ENCODE measurements at places on chromosomes 6 and 20.

DNA sequence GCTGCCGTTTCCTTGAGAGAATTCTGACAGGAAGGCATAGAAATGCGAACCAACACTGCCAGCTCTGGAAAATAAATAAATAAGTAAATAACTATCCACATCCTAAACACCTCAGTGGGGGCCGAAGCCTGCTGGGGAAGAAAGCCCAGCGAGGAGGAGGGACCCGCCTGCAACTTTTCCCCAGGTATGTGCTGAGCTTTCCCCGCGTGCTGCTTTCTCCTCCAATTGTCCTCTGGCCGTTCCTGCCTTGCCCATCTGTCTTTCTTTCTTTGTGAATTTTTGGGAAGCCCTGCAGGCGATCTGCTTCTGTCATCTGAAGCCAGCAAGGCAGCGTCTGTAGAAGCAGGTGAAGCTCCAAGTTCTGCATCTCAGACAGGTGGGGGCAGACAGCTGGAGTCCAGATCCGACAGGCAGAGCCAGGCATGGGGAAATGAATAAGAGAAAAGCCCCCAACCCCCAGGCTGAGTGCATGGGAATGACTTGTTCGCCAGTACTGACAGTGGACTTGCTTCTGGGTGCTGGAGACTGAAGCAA lies 49.2 kb upstream of the IL17A start:
- DNase-seq: no peak

DNA sequence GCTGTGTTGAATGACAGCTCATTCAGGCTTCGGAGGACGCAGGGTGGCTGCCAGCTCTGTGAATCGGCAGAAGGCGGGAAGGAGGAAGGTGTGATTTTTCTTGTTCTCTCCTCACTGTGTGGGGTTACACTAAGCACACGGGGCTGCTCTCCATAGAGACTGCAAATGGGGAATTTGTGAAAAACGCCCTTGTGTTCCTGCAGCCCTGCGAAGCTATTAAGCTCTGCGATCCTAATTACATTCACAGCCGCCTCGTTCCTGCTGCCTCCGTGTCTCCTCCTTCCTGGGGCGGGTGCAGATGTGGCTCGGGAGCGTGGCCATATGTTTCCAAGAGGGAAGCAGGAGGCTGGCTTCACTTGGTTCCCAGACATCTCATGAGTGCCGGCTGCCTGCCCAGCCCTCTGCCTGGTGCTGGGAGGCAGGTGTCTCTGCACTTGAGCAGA lies 124.0 kb downstream of the TOX2 start:
- DNase-seq: no peak

DNA sequence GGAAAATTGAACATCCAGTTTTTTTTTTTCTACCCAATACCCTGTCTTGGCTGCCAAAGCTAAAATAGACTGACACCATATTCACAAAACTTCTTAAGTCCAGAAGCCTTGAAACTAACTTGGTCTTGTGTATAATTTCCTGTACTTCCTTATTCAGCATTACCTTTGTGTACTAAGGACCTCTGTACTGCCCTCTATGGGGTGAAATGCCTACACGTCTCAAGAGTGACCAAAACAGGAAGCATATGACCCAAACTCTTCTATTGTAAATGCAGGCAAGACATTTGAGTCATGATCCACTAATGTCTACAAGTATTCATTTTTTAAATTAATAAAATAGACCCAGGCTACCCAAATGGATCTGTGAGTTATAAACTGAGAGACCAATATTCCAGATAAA lies 50.4 kb downstream of the HMGCLL1 start:
- peak; percentile 72 for DNase-seq

- DNase-seq: no peak
Measured at GRCh38 chr6:104326173-104327001, 533.3 kb downstream of the HACE1 start.

GRCh38 chr20:31673943-31674463 lies 36.3 kb downstream of the COX4I2 start:
- no peak for DNase-seq

DNA sequence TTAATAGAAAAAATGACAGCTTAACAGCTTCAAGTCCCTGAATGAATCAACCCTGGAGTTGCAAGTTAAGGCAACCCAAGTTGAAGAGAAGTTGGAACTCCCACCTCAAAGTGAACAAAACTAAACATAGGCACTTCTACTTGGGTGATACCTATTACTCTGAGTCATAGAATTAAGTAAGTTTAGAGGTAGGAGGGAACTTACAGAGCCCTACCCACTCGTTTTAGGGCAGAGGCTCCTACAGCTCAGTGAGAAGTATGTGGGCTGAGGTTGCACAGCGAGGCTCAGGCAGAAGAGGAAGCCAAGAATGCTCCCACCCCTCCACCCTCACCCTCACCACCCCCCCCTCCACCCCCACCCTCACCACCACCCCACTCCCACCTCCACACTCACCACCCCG lies 42.2 kb downstream of the NFATC2 start:
- peak; percentile 76 for DNase-seq

DNA sequence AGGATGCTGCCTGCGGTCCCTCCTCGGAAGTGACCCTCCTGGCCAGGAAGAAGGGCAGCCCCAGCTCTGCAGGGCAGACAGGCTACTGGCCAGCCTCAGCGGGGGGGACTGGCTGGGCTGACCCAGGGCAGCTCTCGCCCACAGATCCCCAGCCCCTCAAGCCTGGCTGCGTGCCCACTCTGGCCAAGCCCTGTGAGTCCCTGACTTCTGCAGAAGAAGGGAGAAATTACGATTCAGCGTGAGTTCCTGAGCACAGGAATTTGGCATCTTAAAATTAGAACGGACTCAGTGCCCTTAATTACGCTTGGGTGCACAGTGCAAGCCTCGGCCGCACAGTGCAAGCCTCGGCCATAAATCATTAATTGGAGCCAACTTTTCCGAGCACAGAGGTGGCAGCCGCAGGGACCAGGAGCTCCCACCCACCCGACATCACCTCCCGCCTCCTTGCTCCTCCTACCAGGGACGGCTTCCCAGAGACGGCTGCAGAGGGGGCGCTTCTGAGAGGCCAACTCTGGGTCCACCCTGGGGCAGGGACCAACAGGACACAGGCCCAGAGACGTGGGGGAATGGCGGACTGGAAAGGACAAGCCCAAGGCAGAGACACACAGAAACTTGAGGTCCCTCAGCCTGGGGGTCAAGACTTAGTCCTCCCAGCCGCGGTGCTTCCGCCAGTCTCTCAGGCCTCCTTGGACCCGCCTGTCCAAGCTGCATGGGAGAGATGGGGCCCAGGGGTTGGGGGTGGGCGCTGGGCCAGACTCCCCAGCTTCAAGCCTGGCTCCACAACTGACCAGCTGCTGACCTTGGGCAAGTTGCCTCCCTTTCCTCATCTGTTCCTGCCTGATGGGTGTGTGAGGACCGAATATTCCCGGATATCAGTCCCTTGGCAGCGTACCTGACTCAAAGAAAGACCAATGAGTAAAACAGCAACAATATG lies 165.4 kb downstream of the TAF4 start:
- no peak for DNase-seq

- no peak for DNase-seq
Measured at GRCh38 chr20:12315652-12316051, 398.0 kb downstream of the BTBD3 start.

DNA sequence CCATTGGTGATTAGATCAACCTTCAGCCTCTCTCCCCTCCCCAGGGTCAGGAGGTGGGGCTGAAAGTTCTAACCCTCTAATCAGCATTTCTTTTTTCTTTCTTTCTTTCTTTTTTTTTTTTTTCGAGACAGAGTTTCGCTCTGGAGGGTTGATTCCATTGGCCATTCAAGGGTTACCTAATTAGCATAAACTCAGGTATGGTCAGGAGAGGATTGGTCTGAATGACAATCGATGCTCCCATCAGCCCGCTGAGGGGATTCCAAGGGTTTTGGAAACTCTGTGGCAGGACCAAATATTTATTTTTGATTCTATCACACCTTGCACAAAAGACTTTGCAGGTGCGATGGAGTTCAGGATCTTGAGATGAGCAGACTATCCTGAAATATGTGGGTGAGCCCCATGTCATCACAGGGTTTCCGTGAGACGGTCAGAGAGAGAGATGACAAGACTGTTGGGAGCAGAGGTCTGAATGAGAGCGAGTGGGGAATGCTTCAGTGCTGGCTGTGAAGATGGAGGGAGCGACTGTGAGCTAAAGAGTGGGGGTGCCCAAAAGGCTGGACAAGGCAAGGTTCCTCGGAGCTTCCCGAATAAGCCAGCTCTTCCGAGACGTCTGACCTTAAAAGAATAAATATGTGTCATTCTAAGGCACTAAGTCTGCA lies 107.1 kb downstream of the BMP7 start:
- DNase-seq: no peak

DNA sequence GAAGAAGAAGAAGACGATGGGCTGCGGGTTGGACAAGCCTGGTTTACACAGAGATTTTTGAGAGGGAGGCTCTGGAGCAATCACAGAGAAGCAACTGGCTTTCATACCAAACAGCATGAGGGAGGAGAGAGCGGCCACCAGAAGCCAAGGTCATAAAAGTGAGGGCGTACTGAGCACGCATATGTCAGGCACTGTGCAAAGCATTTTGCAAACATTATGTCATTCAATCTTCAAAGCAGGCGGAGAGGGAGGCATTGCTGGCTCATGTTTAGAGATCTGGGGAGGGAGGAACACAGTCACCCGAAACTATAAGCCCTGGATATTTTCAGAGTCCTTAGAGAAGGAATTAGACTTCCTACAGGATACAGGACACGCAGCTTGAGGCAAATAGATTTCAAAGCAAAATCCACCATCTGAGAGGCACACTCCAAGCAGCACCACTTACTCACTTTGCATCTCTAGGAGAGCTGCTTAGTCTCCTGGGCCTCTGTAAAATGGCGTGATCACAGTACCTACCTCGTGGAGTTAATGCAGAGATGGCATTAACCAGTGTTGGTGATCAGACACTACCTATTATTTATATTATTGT lies 24.6 kb downstream of the RAMACL start:
- DNase-seq: no peak

DNA sequence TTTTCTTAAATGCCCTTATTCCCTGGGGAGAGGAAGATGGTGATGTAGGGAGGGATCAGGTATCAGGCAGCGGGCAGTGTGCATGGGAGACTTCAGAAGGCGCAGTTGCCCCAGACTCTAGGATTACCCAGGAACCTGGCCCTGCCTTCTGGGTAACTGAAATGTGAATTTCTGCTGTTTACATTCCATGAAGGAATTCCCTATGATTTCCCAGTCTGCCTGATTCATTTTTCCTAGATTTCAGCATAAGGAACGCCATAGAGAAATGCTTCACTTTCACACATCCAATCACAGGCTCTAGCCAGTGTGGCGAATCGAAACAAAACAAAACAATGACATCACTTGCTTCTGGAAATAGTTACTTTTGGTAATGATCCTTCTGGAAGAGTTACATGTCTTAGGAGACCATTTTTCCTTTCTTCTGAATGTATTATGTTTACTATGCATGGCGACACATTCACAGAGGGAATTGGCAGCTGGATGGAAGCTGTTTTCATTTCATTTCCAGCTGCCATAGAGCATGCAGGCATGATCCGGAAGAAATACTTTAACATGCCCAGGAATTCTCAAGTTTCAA lies 33.3 kb downstream of the LRP11 start:
- DNase-seq: no peak

DNA sequence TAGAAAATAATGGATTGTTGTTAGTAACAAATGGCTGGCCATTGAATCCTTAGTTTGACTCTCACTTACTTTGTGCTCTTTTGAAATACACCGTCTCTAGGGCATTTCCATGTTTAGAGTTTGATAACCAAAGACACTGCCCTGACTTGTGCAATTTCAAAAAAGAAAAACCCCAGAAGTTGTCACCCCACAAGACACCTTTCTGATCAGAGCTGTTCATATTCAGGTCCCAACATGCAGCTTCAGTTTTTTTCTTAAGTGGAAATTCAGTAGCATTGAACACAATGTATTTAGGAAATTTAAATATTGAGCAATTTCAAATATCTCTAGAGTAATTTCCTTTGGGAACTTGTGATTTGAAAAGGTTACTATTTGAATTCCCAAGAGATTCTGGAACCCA lies 19.4 kb downstream of the CRYBG1 start:
- DNase-seq: peak; percentile 78

GRCh38 chr6:7175462-7175861 lies 67.7 kb downstream of the RREB1 start:
- DNase-seq: no peak

DNA sequence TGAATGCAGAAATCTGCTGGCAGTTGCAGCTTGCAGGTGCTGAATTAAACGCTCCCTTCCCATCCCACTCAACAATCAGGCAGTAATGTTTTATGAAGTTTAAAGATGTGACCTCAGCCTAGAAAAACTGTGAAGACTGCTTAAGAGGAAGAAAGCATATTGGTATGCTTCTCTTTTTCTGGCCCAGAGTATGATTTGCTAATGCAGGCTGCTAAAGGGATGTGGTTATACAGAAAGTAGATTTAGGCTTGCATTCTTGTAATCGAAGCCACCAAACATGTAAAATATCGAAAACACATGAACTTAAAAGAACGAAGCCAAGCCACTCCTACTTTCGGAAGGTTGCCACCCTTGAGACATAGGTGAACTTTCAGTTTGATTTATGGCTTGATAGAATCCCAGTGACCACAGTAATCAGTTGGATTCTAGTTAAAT lies 40.7 kb downstream of the MAP3K5 start:
- no peak for DNase-seq

- DNase-seq: no peak
Measured at GRCh38 chr6:40302856-40303454, 284.2 kb downstream of the LRFN2 start.

DNA sequence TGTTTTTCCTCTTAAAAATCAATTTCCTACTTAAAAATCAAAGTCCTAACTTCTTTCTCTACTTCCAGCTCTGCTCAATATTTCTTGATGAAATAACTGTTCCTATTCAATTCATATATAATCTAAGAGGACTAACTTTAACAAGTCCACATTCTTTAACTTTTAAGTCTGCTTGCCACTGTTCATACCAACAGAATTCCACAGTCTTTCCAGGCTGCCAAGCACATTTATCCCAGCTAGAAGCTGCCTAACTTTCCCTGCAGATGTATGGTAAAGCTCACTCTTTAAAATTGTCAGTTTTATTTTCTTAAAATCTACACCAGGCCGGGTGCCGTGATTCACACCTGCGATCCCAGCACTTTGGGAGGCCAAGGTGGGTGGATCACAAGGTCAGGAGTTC lies 11.5 kb downstream of the CALHM6 start:
- no peak for DNase-seq

DNA sequence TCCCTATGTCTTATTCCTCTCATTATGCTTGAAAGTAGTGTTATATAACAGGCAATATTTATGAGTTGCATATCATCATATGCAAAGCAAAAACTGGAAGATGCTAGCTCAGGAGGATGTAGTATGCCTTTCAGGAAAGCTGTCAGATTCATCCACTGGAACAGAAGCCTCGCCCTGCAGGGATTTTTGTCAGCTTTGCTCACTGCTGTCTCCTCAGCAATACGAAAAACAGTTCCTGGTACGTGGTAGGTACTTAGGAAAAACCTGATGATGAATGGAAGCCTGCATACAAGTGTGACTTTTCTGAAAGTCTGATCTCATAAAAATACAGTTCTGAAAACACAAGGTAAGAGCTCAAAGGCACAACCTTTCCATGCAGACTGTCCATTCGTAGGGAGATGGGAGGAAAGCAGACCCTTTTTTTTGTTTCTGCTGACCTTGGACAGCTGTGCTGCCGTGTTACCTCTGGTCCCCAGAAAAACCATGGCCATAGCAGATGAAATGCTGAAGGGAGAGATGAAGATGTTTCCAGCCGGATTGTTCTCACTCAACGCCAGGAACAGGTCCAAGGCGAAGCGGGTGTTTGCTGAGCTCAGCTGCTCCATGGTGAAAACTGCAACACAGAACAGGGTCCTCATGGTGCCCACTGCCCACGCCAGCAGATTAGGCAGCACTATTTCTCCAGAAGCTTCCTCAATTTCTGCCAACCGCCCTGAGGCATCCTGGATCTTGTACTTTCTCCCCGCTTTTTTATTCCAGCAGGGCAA lies 1.5 kb downstream of the SERPINB1 start:
- peak; percentile 90 for DNase-seq

All from epithelial cell of esophagus (primary cell).